ENCODE measurements at places on chromosomes 3 and 15.

DNA sequence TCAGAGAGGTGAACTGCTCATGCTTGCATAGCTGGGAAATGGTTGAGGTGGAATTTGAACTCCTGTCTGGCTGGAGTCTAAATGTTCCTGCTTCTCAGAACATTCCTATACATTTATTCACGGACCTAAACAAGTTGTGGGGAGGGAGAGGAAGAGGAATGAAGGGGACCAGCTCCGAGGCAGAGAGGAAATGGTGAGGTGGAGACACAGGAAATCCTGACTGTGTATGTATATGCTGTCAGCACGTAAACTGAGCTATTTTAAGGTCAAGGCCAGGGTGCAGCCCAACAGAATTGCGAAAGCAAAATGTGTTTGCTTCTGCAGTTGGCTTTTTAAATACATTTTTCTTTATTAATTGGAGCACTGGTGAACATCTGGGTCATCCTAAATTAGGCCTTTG, 74.1 kb upstream of the POMGNT2 start:
- DNase-seq: peak; percentile 79

- no peak for DNase-seq
Measured at GRCh38 chr15:67882487-67883233, 42.8 kb upstream of the RNU6-1 start.

GRCh38 chr3:184636741-184637316, 75.0 kb downstream of the MAGEF1 start:
- no peak for DNase-seq

DNA sequence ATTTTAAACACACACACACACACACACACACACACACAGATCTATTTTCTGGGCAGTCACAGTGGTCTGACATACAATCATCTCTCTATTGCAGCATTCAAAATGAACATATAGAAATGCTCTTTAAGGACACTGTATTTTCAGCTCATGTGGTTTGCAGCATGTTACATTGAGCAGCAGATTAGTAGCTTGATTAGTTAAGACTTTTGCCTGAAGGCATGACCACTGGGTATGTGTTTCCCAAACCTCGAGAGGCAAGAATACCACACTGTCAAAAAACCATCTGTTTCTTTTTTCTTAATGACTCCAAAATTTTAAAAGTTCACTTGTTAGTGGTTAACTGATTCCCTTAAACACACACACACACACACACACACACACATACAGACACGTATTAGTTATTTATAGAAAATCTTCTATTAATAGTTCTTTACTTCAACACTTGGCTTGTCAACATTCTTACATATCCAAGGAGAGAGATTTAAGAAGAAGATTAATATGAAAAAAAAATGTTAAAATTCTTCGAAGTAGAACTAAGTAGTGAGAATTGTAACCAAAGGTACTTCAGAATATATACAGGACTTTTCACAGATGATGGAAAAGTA, 518.2 kb downstream of the CADM2 start:
- DNase-seq: no peak

- no peak for DNase-seq
Measured at GRCh38 chr3:14209581-14210289, 31.1 kb downstream of the LSM3 start.

DNA sequence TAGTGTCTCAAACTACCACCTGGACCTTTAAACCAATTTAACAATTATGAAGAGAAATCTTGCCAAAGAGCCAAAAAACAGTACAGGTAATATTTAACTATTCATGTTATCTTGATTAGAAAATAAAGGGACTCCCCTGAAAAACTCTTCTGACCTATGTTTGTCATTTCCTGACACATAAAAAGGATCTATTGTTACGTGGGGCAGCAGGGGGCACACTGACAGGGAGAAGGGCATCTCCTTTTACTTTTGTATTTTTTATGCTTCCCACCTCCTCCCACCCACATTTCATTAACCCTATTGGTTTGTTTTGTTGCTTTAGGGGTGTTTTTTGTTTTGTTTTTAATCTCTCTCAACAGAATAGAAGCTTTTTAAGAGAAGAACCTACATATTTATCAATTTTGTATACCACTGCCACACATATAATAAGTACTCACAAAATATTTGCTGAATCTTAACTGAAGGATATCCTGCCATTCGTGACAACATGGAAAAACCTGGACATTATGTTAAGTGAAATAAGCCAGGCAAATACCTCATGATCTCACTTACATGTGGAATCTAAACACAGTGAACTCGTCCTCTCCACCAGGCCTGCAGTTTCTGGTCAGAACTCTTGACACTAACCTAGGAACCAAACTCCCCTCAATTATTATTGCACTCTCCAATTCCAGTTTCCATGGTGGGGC, 17.7 kb downstream of the STAG1 start:
- DNase-seq: peak; percentile 4

- DNase-seq: no peak
Measured at GRCh38 chr3:87329065-87329464, 52.7 kb upstream of the POU1F1 start.

DNA sequence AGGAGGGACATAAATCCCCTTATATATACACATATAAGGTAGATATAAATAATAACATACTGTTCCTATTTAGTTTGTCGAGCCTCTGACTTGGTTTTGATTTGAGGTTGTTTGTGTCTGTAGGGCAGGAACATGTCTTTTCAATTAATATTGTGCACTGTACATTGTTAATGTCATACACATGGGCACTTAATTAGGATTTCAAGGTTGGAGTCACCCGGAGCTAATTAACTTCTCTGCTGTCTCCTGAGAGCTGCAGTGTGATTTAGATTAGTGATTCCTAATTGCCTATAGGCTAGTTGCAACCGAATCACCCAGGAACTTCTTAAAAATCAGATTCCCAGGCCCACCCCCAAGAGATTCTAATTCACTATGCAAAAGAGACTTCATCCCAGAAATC, 50.4 kb upstream of the FILIP1L start:
- DNase-seq: no peak

DNA sequence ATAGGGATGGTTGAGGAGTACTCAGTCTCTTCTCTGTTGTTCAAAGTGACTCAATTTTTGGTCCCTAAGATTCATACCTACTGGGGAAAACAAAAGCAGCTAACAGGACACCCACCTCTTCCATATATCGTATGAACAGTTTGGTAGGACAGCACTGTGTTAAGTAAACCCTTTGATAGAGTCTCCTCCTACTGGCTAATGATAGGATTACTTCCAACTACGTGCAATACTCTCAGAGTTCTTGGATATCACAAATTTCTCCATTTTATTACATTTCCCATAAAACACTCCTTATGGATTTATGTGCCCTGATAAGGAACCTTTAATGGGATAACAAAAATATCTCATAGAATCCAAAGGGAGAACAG, 200.2 kb upstream of the GOLGA6L4 start:
- no peak for DNase-seq
